ENCODE measurements at places on chromosomes 3 and 15. TPM values are rescaled to one million over a fixed set of nuclear protein-coding genes. Genes with fewer than 3 reads are reported as not detected.

DNA sequence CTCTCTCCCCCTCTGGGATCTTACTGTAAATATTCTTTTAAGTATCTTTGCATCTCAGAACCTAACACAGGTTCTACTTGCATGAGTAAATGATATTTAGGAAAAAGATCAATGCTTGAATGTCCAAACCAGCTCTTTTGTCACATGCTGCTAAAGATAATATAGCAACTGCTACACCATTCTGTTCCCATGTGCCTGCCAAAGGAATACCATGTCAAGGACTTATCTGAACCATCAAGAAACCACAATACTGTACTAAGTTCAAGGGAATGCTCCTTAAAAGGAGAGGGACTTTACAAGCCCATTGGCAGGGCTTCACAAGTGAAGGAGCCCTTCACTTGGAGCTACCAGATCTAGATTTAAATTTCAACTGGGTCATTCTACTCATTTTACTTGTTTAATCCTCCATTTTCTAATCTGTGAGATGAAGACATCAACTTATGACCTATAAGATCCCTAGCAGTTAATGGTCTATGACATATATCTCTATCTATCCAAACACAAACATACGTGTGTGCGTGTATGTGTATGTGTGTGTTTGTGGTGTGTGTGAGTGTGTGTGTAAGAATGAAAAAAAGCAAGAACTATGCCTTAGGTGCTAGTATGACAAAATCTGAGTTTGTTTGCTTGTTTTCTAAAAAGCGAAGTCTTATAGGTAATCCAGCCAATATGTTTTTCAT lies 13.0 kb upstream of the SEC62 start:
- DNase-seq: no peak

GRCh38 chr3:107670986-107671385 lies 148.2 kb downstream of the BBX start:
- DNase-seq: no peak

- no peak for DNase-seq
Measured at GRCh38 chr3:61547625-61548024, 13.7 kb upstream of the PTPRG start.

GRCh38 chr3:60594025-60594424 lies 657.2 kb downstream of the FHIT start:
- DNase-seq: no peak

DCBLD2 gene
- total RNA-seq: 67.7 TPM

SLC27A2 gene
- total RNA-seq: not detected

Data from cardiac septum (tissue), 1 donor.